ENCODE measurements at places on chromosomes 3 and 15. TPM values are rescaled to one million over a fixed set of nuclear protein-coding genes. Genes with fewer than 3 reads are reported as not detected.

Gene GOLGA8J
- total RNA-seq: 0.33 TPM

Gene CRYGS
- 2.9 TPM for total RNA-seq

Gene CFAP100
- not detected for total RNA-seq

Gene FGF7
- total RNA-seq: 0.11 TPM

Gene PTX3
- 0.59 TPM for total RNA-seq

Gene RNF7
- 129 TPM for total RNA-seq

Gene CPA3
- total RNA-seq: not detected

Gene GP9
- total RNA-seq: not detected

Gene PPP1R14D
- 0.25 TPM for total RNA-seq

Gene P3H2
- 36.2 TPM for total RNA-seq

- H3K4me3 ChIP-seq: no peak overlapping the region
- peaks cover 32% of the 10 kb centered on the region for H3K4me1 ChIP-seq
- no peak for DNase-seq
- no peaks in the 10 kb centered on the region for H3K27me3 ChIP-seq
Observed at GRCh38 chr3:188176476-188176875, 22.5 kb downstream of the LPP start.

GRCh38 chr3:122107171-122107570 is 52.0 kb downstream of the CD86 start:
- no peaks in the 10 kb centered on the region for H3K4me1 ChIP-seq
- no peaks in the 10 kb centered on the region for H3K36me3 ChIP-seq
- H3K4me3 ChIP-seq: no peak overlapping the region

- DNase-seq: no peak
- H3K36me3 ChIP-seq: 0 out of 2 replicates have a peak, but pooled peaks cover 2% of the 10 kb centered on the region
- no peaks in the 10 kb centered on the region for H3K27me3 ChIP-seq
Observed at GRCh38 chr3:73603762-73604171, 21.0 kb downstream of the PDZRN3 start.

- H3K36me3 ChIP-seq: peaks cover 17% of the 10 kb centered on the region
- DNase-seq: no peak
- no peak overlapping the region for H3K4me3 ChIP-seq
- H3K27me3 ChIP-seq: no peaks in the 10 kb centered on the region
- peaks cover 22% of the 10 kb centered on the region for H3K4me1 ChIP-seq
Observed at GRCh38 chr3:161043336-161044035, 61.7 kb downstream of the B3GALNT1 start.

- no peak overlapping the region for H3K27ac ChIP-seq
- H3K36me3 ChIP-seq: no peaks in the 10 kb centered on the region
- H3K4me1 ChIP-seq: no peaks in the 10 kb centered on the region
- no peaks in the 10 kb centered on the region for H3K27me3 ChIP-seq
- no peak for DNase-seq
- no peak overlapping the region for H3K4me3 ChIP-seq
Observed at GRCh38 chr15:68711406-68711805, 109.3 kb downstream of the ANP32A start.

DNA sequence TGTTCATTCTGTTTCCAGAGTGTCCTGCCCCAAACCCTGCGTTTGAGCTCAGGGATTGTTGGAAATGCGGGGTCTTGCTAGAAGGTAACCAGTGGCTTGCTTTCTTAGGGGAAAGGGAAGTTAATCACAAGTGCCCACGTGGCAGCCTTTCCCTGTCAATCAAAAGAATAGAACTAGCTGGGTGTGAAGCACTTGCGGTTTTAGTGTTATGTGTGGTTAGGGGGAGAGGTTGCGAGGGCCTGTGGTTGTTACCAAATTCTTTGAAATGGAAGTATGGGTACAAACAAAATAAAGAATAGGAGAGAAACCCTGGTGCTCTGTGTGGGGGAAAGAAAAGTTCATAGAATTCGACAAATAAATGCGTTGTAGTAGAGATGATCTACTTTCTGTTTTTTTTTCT is 67.6 kb downstream of the FNDC3B start:
- H3K4me3 ChIP-seq: no peak overlapping the region
- H3K36me3 ChIP-seq: no peaks in the 10 kb centered on the region
- H3K27ac ChIP-seq: peak overlapping the region; percentile 89
- no peaks in the 10 kb centered on the region for H3K27me3 ChIP-seq

DNA sequence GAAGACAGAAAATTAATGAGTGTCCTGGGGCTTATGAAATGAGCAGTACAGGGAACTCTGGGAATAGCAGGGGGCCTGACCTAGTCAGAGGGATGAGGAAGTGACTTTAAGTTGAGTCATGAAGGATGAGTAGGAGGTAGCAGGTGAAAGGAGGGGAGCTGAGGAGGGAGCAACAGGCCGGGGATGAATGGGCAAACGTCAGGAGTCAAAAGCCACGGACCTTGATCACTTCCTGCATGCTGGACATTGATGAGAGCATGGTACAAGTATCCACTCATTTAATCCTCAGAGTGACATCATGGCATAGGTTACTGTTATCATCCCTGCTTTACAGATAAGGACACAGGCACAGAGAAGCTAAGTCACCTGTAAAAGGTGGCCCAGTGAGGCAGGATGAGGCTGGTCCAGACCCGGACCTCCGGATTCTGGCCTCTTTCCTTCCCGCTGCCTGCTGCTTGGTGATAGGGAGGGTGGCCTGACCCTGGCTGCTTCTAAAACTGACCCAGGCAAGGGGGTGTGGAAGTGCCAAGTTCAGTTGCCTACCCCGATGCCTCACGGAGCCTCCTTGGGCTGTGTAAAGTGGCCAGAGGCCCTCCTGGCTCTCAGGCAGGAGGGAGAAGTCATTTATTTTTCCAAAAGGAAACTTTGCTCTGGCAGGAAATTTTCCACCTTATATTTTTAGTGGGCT is 7.6 kb downstream of the CORO2B start:
- H3K4me1 ChIP-seq: peaks cover 49% of the 10 kb centered on the region
- peaks cover 6% of the 10 kb centered on the region for H3K27me3 ChIP-seq
- H3K27ac ChIP-seq: no peak overlapping the region
- no peaks in the 10 kb centered on the region for H3K36me3 ChIP-seq

DNA sequence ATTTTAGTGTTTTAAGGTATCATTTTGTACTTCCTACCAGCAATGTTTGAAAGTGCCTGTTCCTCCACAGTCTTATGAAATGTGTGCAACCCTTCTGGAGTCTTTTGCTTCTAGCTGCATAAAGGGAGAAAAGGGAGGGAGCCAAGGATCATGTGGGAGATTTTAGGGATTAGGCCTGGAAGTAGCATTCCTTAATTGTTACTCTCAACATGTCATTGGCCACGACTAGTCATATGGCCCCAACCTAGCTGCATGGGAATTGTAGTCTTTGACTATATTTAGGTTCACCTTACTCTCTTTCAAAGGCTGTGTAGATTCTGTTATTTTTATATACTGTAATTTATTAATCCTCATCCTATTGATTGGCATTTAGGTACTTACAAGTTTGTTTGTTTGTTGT is 14.9 kb downstream of the CRTAP start:
- H3K36me3 ChIP-seq: peaks cover 41% of the 10 kb centered on the region
- no peak for DNase-seq
- H3K27ac ChIP-seq: no peak overlapping the region
- peaks cover 16% of the 10 kb centered on the region for H3K4me1 ChIP-seq

GRCh38 chr3:50853936-50854335 is 179.2 kb downstream of the DOCK3 start:
- DNase-seq: no peak
- H3K27me3 ChIP-seq: no peaks in the 10 kb centered on the region
- H3K27ac ChIP-seq: no peak overlapping the region
- H3K4me3 ChIP-seq: no peak overlapping the region

DNA sequence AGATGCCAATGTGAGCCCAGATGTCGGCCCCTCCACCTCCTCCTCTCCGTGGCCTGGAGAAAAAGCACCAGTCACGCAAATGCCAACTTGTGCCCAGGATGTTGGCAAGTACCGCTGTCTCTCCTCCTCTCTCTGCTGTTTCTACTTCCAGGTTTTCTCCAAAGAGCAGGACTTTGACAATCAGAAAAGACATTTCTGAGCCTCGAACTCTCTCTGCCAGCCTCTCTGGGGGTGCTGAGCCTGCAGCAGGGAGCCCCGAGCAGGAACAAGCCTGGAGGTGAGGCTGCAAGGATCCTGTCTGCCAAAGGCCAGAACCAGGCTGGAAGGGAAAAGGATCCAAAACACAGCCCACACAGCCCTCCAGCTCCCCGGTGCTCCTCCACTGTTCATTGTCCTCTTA is 89.7 kb downstream of the SEC22A start:
- H3K4me1 ChIP-seq: no peaks in the 10 kb centered on the region
- no peak for DNase-seq
- peaks cover 55% of the 10 kb centered on the region for H3K36me3 ChIP-seq
- H3K27ac ChIP-seq: no peak overlapping the region
- no peaks in the 10 kb centered on the region for H3K27me3 ChIP-seq

- H3K27me3 ChIP-seq: no peaks in the 10 kb centered on the region
- no peak for DNase-seq
- H3K4me3 ChIP-seq: no peak overlapping the region
- H3K4me1 ChIP-seq: no peaks in the 10 kb centered on the region
Observed at GRCh38 chr15:49814709-49815108, 193.9 kb downstream of the DTWD1 start.

GRCh38 chr15:27871078-27871901 is 227.8 kb downstream of the OCA2 start:
- H3K36me3 ChIP-seq: no peaks in the 10 kb centered on the region
- H3K27ac ChIP-seq: no peak overlapping the region
- no peak overlapping the region for H3K4me3 ChIP-seq
- H3K4me1 ChIP-seq: peaks cover 6% of the 10 kb centered on the region

DNA sequence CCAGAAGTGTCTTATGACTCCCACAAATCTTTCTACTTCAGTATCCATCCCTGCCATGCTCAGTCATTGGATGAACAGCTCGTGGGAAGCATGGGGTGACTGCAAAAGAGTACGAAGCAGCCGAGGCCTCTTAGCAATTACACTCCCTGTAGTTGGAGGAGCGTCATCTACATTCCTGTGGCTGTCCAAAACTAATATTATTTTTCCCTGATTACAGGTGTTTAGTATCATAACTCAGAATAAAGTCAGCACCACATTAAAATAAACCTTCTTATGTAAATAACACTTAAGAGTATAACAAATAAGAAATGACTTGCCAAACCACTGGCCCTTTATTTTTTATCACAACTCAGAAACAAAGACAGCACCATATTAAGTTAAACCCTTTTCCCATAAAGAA is 141.5 kb downstream of the PLOD2 start:
- DNase-seq: no peak
- no peak overlapping the region for H3K4me3 ChIP-seq
- peaks cover 3% of the 10 kb centered on the region for H3K36me3 ChIP-seq
- H3K27me3 ChIP-seq: no peaks in the 10 kb centered on the region

DNA sequence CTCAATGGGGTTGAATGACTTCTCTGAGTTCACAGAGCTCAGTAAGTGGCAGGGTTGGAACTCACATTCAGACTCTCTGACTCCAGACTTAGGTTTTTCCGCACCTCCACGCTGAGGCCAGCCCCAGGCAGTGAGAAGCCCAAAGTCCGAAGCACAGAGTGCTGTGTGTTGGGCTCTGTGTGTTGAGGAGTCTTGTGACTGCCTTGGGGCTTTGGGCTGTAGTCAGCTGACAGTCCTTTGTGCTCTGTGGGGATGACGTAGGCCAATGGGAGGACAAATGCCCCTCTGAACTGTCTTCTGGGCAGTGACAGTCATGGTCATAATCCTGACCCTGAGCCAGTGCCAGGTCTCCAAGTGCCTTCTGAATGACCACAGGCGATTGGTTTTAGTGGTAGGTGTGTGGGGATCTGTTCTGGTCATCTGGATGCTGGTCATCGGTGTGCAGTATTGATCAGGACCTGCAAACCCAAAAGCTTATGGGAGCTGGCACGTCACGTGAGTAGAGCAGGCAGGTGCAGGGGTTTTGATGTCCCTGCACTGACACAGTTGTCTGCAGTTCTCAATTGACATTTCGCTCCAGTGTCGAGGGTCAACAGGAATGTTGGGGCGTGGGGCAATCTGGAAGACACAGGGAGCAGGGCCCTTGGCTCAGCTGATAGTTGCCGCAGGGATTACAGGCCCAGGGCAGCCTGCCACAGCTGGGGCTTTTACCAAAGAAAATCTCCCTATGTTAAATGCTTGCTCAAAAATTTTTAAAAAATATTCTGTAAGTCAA is 45.3 kb downstream of the CAPN3 start:
- no peak overlapping the region for H3K4me3 ChIP-seq
- no peaks in the 10 kb centered on the region for H3K36me3 ChIP-seq
- H3K27ac ChIP-seq: 0 out of 2 replicates have a peak overlapping the region, but pooled peaks have one; percentile 57
- no peaks in the 10 kb centered on the region for H3K4me1 ChIP-seq
- H3K27me3 ChIP-seq: no peaks in the 10 kb centered on the region
- no peak for DNase-seq

DNA sequence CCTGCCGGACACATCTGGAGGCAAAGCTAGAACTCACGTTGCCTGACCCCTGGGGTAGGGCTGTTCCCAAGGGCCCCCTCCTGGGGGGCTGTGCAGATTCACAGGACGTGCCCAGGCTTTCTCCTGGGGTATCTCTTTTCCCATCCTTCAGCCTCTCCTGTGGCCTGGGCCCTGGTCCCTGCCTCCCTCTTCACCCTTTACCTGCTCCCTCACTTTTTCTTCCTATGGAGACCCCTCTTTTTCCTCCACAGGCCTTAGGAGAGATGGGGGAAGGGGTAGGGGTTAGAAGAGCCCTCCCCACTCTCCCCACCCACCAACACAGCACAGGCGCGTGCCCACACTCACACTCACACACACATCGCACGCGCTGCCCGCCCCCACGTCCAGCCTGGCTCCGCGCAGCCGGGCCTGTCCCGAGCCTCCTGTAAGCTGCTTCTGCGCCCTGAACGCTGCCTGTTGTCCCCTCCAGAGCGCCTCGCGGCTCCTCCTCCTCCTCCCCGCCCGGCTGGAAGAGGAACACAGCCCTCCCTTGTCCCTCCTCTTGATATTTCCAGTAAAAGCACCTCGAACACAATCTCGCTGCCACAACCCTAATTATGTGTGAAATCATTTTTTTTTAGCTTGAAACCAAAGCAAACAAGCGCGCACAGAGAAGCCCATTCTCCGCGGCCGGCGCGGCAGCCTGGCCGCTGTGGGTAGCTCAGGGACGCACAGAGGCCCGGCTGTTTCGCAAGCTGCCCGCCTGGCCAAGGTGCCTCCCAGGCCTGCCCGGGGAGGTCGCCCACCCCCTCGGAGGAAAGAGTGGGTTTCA is 33.9 kb upstream of the ACAN start:
- H3K27ac ChIP-seq: no peak overlapping the region
- H3K4me3 ChIP-seq: peak overlapping the region; percentile 79
- DNase-seq: peak; percentile 58
- 0 out of 2 replicates have a peak, but pooled peaks cover 3% of the 10 kb centered on the region for H3K36me3 ChIP-seq

GRCh38 chr3:22979581-22979980 is 223.5 kb upstream of the UBE2E2 start:
- no peak overlapping the region for H3K27ac ChIP-seq
- DNase-seq: no peak
- H3K4me1 ChIP-seq: peaks cover 17% of the 10 kb centered on the region

- H3K4me3 ChIP-seq: no peak overlapping the region
- H3K27ac ChIP-seq: no peak overlapping the region
- no peak for DNase-seq
- peaks cover 32% of the 10 kb centered on the region for H3K4me1 ChIP-seq
- 0 out of 2 replicates have a peak, but pooled peaks cover 5% of the 10 kb centered on the region for H3K27me3 ChIP-seq
Observed at GRCh38 chr3:78569804-78570203, 1198.0 kb downstream of the ROBO1 start.

DNA sequence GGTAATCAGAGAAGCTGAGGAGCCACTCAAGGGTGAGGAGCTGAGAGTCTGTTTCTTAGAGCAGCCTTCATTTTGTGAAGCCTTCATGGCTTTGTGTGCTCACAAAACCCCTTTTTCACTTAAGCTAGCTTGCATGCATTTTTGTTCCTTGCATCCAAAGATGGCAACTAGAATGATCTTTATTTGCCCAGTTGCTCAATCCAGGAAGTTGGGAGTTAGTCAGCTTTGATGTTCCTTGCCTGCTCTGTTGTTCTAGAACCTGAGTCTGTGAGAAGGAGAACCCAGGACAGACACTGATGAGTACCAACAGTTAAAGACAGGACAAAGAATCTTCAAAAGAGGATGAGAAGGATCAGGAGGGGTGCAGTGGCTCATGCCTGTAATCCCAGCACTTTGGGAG is 81.8 kb downstream of the IL20RB start:
- peaks cover 20% of the 10 kb centered on the region for H3K4me1 ChIP-seq
- DNase-seq: no peak
- peaks cover 13% of the 10 kb centered on the region for H3K27me3 ChIP-seq
- no peaks in the 10 kb centered on the region for H3K36me3 ChIP-seq
- H3K4me3 ChIP-seq: no peak overlapping the region

Measured in WTC11 (cell line).